BE2C (cell line): ENCODE measurements at places on chromosomes 11 and 22.

DNA sequence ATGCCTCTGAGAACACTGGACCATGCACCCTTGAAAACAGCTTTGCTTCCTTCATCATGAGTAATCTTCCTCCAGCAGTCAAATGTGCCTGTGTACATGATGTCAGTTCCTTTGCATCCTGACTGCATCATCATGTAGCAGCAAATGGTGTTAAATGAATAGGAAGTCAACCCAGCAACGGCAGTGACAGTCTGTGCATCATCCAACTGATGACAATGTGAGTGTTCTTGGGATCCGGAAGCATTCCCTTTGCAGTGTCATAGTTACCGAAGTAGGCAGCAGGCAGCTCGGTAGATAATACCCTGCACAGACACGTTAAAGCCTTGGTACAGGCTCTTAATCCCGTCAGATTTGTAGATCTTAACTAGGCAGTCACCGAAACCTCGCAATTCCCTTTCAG, 2.5 kb downstream of the WBP2NL start:
- no peak for DNase-seq

- DNase-seq: peak; percentile 48
Measured at GRCh38 chr22:39292561-39293074, 26.8 kb downstream of the RPL3 start.

DNA sequence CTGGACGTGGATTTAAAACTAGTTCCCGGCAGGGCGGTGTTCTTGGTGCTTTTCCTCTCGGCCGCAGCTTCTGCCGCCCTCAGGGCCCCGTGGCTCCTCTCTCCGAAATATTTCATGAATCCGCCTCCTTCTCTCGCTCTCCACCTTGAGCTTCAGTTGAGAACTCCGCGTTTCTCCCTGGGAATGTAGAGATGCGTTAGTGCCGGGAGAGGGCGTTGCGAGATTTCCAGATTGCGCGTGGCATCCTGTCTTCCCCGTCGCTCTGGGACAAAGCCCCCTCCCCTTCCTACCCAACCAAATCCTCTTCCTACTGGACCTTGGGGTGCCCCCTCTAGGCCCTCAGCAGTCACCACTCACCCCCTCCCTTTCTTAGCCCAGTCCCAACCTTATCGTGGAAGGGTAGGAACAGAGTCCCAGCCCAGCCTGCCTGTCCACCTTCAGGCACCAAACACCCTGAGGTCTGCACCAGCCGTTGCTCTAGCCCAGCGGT, 15.5 kb upstream of the RAC2 start:
- DNase-seq: peak; percentile 38

GRCh38 chr11:65559951-65560537, 1.9 kb upstream of the LTBP3 start:
- DNase-seq: no peak

- peak; percentile 57 for DNase-seq
Measured at GRCh38 chr11:107017433-107018218, 650 bp downstream of the GUCY1A2 start.

DNA sequence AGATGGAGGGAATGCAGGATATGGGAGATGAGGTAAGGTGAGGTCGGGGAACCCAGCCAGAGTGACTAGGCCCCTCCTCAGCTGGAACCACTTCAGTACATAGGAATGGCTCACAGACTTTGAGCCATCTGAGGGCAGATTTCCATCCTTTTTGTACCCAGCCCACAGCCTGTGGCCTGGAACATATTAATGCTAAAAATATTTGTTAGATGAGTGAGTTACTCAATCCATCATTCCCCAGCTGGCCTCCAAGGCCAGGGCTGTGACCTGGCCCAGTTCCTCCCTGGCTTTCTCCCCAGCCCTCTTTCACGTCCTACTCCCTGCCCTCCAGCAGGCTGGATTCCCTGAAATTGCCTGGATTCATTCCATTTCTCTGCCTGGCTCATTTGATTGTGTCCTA, 57.2 kb upstream of the PRDM11 start:
- no peak for DNase-seq

- no peak for DNase-seq
Measured at GRCh38 chr11:129574431-129574830, 198.8 kb downstream of the BARX2 start.

DNA sequence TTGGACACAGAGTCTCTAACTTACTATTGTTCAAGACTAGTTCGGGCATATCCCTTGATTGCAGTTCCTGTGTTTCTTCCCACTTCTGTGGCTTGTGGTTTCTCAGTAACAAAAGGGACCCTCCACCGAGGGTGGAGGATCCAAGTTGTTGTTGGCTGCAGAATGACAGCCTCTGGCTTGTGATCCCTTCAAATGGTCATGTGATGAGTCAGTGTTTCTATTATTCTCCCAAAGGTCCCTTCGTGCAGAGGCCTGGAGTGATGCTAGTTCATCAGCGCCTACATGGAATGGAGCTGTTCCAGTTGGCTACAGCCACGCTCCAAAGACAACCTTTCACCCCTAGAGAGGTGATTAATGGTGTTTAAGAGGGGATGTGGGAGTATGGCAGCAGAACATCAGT, 2.6 kb upstream of the VWCE start:
- DNase-seq: no peak

- DNase-seq: no peak
Measured at GRCh38 chr22:35522225-35523149, 18.1 kb upstream of the RASD2 start.

DNA sequence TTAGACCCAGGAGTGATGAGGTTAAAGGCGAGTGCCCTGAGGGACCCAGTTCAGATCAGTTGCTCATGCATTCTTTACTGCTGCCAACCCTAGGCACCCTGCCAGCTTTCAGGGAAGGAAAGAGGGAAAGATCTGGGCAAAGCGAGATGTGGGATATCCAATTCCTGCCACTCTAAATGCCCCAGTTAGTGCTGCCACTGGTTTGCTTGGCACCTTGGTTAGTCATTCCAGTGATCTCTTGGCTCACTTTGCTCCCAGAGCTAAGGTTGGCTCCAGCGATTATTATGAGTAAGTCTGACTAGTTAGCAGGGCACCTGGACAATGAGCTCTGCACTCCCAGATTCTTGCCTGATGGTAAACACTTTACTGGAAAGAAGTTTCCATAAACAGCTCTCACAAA, 85.0 kb downstream of the INSC start:
- DNase-seq: no peak

- DNase-seq: no peak
Measured at GRCh38 chr11:64853709-64854108, 9.3 kb upstream of the CDC42BPG start.

GRCh38 chr22:34159491-34159890, 239.2 kb upstream of the LARGE1 start:
- no peak for DNase-seq

DNA sequence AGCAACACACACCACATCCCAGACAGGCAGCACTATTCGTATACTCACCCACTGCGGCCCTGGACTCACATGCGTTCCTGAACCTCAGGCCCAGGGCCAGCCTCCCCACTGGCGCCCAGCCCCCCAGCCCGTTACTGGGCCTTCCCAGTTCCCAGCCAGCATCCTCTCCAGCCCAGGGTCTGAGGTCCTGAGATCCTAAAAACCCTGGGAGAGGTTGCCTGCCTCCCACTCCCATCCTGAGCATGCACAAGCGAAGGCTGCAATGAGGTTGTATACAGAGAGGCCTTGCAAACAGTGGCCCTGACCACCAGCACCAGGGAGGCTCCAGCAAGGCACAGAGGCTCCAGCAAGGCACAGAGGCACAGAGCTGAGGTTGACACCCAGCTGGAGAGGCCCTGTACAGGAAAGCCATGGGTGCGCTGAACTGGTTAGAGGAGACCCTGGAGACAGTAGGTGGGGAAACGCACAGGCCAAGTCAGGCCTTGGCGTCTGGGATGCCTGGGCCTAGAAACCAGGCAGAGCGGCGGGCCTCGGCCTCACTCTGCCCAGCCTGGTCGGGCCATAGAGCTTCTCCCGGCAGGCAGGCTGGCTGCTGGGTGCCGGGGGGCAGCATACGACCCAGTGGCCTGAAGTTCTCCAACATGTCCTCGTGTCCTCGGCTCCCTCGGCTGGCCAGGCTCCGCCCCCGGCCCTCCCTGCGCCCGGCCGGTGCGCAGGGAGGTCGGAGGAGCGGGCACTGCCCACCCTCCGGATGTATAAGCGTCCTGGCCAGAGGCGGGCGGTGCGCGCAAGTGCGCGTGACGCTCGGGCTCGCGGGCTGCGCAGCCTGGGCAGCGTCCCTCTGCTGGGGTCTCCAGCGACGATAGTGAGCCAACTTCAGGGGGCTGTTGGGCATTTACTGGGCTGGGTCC, 2.3 kb upstream of the TBX1 start:
- no peak for DNase-seq

DNA sequence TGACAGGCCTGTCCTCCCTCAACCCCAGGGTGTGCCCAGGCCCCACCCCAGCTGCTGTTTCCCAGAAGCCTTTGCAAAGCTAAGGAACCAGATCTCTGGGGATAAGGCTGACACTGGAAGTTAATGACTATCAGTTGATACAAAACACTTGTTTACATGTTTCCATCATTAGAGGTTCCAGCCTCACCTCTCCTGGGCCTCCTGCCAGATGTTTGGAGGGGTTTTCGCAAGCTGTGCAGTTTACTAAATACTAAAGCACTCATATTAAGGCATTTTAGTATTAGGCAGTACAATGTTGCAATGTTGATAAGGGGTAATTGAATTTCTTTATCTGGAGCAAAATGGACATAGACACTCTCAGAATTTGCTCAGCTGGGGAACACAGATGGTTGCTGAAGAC, 218.7 kb downstream of the INSC start:
- peak; percentile 44 for DNase-seq

DNA sequence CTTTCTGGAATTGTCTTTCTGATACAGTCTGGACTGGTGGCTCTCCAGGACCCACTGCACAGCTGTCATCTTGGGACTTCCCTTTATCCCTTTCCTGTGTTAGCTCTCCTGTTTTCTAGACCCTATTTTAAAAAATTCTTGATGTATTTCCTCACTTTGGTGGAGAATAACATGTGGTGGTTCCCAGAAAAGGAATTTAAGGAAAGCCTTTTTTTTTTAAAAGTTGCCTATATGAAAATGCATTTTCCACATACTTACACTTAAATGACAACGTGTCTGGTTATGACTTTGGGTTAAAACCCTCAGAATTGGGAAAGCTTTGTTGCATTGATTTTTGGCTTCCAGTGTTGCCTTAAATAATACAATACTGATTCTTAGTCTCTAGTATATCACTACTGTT, 400.7 kb downstream of the TMEM135 start:
- DNase-seq: no peak

- DNase-seq: no peak
Measured at GRCh38 chr11:130122141-130122575, 37.4 kb upstream of the ST14 start.

DNA sequence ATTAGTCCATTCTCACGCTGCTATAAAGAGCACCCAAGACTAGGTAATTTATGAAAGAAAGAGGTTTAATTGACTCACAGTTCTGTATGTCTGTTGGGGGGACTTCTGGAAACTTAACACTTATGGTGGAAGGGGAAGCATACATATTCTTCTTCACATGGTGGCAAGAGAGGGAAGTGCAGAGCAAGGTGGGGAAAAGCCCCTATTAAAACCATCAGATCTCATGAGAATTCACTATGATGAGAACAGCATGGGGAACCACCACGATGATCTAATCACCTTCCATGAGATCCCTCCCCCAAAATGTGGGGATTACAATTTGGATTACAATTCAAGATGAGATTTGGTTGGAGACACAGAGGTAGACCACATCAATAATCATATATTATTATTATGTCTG, 25.7 kb downstream of the CEP57 start:
- no peak for DNase-seq

GRCh38 chr22:25849522-25849921, 107.5 kb downstream of the MYO18B start:
- no peak for DNase-seq

GRCh38 chr11:22785251-22785650, 44.4 kb downstream of the SVIP start:
- DNase-seq: no peak

DNA sequence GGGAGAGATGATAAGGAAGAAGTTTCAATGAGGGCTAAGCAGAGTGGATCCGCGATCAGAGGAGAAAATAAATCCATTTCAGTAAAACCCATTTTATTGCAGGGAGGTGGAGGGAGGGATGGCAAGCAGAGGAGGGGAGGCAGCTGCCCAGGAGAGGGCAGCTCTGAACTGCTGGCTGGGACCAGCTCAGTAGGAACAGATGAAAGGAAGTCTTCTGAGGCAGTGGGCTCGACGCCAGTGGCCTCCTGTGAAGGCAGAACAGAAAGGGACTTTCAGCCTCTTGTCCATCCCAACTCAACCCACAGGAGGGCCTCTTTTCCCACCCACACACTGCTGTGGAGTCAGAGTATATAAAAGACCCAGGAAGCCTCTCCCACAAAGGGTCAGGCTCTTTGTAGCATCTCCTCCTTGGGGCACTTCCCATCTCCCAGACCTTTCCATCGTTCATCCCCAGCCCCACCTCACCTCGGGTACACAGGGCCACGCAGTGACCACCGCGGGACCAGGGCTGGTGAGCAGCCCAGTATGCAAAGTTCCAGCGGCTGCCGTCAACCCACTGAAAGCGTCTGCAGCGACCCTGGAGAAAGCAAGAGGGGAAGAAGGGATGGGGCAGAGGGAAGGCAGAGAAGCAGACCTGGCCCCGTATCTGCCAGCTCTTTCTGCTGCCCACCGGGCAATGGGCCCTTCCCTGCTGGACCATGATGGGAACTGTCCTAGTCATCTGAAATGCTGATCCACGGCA, 3.0 kb downstream of the PRG2 start:
- no peak for DNase-seq

DNA sequence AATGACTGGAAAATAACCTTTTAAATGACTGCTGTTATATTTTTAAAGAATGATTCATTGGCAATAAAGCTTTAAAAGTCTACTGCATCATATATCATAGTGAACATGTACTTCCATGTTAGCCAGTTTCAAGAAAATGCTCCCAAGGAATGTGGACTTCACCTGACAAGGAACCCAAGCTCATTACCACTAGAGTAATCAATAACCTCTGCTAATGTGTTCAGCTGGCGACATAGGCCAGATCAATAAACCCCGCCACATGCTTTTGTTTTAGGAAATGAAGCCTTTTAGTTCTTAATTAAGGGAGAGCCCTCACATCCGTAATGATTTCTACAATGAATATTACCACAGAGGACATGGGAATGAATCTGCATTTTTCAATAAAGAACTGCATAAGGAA, 1219.9 kb upstream of the CNTN5 start:
- no peak for DNase-seq

DNA sequence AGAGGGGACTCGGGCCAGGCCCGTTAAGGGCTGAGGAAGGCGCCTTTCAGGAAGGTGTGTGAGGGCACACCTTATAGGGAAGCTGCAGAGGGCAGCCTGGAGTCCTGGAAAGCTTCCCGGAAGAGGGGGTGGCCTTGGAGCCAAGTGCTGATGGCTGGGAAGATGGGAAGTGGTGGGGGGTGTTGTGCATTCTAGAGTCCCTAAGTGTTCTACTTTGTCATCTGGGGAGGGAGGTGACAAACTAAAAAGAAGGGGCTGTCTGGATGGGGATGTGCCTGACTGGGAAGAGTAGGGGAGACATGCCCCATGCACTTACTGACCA, 6.8 kb downstream of the ZDHHC8 start:
- no peak for DNase-seq
